Progenitor cell of endocrine pancreas (in vitro differentiated cells): ENCODE measurements at places on chromosomes 5 and 9.

DNA sequence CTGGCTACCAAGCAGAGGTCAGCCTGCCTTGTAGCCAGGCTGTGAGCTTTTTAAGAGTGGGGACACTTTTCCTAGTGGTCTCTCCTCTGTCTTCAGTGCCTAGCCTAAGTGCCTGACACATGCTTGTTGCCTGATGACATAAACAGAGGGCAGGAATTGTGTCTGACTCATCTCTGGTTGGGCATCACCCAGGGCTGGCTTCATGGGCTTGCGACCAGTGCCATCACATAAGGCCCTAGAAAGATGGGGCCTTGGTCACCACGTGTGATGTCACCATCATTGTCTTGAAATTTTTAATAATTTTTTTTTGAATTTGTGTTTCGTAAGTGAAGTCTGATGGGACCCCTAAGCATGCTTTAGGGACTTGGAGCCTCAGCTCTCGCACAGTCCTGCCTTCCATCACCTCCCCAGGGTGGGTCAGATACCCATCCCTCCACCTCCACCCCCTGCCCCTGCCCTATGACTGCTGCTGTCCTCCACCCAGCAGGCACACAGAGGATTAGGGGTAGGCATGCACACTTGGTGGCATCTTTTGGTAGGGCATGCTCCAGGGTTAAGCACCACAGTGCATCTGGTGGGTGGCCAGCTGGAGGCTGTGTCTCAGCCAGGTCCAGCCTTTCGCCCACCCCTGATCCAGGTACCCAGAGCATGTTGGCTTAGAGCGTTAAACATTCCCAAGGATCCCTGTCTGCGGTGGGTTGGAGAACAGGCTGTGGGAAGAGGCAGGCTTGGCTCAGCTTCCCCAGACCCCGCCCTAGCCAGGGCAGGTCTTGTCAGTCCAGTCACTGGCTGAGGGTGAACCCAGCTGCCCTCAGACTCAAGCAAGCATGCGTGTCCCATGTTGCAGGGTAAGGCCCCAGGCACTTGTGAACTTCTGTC is 80.1 kb upstream of the SH3PXD2B start:
- peak; percentile 3 for DNase-seq

- no peak for DNase-seq
These were observed 41.0 kb upstream of the SEMA4D start for GRCh38 chr9:89538871-89539270.

DNA sequence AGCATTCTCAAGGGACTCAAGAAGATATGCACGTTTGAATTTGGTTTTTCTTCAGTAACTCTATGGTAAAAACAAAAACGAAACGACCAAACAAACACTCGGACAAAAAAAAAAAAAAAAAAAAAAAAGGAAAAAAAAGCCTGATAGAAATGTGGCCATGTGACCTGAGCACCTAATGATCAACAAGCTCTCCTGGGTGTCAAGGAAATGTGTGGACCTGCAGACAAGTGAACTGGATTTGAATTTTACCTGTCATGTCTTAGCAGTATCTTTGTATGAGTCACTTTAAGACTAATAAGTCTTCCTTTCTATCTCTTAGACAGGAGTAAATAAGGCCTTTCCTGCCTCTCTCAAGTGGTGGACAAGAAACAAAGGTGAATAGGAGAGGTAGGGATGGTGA is 190.6 kb upstream of the GRIA1 start:
- DNase-seq: no peak

DNA sequence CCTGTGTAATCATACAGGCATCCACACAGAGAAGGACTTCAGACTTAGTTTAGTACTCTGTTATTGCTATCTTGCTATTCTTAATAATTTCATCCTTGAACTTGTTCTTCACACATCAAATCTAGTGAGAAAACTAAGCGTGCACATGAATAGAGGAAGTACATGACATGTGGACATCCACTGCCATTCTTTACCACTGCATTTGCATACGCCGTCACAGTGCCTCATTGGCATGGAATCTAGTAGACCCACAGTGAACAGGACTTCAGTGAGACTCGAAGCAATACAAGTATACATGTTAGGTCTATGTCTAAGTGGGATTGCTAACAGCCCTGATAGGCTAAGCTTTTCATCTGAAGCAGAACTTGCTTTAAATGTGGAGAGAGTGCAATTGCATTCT is 592.1 kb downstream of the TLE4 start:
- no peak for DNase-seq

GRCh38 chr9:2639786-2640185 is 18.2 kb downstream of the VLDLR start:
- DNase-seq: no peak
